Activated CD4-positive, alpha-beta T cell treated with anti-CD3 and anti-CD28 coated beads, Interleukin-2, amount 50 U/mL, for 4 hours (primary cell): ENCODE measurements at places on chromosomes 12 and 14.

- no peak for DNase-seq
Measured at GRCh38 chr12:125187148-125187745, 122.0 kb downstream of the AACS start.

- DNase-seq, result no peak
Measured at GRCh38 chr12:104280717-104281458, 22.7 kb upstream of the EID3 start.

DNA sequence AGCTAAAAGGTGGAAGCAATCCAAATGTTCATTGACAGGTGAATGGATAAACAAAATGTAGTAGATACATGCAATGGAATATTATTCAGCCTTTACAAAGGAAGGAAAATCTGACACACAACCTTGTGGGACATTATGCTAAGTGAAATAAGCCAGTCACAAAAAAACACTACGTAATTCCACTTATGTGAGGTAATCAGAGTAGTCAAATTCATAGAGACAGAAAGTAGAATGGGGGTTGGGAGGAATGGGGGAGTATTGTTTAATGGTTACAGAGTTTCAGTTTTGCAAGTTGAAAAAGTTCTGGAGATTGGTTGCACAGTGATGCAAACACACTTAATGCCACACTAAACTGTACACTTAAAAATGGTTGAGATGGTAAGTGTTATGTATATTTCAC is 62.8 kb downstream of the LIN52 start:
- DNase-seq, result no peak

DNA sequence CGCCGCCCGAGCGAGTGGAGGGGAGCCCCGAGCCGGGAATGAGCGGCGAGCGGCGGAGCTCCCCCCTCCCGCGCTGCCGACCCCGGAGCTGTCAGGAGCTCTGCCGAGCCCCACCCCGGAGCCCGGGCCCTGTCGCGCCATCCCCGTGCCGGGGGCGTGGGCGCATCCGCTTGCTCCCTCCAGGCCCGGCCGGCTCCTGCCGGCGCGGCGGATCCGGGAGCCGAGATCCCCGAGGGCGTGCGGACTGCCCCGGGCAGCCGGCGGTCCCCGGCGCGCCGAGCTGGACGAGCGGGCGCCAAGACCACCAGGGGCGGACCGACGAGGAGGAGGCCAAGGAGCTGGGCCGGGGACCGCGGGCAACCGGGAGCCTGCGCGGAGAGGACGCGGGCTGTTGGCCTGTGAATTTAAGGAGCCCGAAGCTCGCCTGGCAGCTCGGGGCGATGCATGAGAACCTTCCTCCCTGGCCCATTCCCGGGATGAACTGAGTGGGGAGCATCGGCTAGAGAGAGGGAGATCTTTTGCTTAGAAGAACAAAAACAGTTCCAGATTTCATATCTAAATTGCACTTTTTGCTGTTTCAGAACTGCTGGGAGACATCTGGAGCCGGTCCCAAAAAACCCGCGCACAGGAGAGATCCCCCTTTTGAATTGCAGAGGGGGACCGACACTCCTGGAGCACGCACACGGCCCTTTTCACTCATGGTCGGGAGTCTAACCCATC is 2.0 kb downstream of the PTHLH start:
- DNase-seq, result no peak

DNA sequence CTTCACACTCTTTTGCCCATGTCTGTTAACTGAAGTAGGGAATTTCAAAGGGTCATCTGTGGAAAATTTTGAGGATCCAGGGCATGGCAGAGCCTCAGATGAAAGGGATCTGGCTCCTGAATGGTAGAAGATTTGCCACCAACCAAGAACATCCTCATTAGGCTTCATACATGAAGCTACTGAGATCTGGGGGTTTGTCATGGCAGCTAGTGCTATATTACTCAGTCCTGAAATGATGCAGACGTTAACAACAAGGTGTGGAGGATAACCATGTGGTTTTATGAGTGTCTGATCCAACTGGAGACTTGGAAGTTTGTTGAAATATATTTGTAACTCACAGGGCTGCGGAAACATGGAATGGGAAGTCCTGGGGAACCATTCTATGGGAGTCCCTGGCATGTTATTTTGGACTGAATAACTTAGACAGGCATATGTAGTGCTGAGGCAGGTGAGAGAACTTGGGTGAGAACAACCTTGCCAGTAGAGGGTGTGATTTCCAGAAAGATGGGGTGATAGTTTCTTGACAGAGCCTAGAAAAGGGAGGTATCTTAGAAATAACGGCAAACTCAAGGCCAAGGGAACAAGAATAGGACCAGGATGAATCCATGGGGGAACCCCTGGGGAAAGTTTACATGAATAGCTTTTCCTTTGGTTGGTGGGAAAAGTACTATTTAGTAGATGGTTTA is 42.0 kb upstream of the C12orf75 start:
- no peak for DNase-seq

DNA sequence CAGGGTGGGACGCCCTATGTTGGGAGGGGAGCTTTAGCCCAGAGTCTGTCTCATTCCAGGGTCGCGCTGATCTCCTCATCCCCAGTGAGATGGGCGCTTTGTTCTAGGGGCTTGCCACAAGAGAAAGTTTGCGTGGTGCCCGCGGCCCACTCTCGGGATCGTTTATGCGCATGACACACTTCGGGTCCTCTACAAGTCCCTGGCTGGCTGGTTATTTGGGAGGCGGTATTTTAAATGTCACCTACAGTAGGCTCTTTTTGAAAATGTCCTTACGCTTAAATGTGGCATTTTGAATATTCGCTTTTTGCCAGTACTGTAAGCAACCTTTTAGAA is 541 bp downstream of the GOLT1B start:
- DNase-seq, result peak; percentile 32

DNA sequence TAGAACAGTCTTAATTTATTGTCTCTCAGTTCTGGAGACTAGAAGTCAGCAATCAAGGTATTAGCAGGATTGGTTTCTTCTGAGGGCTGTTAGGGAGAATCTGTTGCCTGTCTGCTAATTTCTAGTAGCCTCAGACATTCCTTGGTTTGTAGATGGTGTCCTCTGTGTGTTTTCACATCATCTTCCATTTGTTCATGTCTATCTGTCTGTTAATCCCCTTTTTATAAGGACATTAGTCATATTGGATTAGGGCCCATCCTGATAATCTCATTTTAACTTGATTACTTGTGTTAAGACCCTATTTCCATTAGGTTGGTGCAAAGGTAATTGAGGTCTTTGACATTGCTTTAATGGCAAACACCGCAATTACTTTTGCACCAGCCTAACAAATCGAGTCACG is 34.3 kb downstream of the TBC1D15 start:
- no peak for DNase-seq

DNA sequence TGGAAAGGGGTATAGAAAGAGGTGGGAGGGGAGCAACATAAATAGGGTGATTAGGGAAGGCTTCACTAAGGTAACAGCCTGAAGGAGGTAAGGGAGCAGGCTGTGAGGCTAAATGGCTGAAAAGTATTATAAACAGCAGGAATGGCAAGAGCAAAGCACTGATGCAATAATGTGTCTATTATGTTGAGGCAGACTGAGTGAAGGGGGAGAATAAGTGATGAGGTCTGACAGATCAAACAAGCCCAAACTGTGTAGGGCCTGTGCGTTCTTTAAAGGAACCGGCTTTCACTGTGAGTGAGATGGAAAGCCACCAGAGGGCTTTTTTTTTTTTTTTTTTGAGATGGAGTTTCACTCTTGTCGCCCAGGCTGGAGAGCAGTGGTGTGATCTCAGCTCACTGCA is 6.7 kb upstream of the VCPKMT start:
- no peak for DNase-seq

- no peak for DNase-seq
Measured at GRCh38 chr14:45070215-45070614, 13.7 kb upstream of the PRPF39 start.

- DNase-seq, result no peak
Measured at GRCh38 chr14:78758333-78758732, 588.2 kb downstream of the NRXN3 start.

DNA sequence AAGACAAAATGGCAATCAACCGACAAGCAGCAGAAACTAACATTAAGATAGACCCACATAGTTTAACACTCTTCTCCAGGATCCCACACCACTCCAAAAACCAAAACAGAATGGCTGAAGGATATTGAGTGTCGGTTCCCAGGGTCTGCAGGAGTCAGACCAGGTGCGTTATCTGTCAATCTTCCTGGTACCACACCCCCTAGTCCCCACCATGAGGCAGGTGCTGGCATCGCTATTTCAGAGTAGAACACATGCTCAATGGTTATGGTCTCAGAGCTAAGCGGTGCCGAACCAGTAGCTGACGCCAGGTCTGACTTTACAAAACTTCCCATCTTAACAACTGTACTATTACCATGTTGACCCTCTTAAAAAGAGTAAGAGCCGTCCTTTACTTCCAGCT is 10.2 kb downstream of the STX2 start:
- no peak for DNase-seq

DNA sequence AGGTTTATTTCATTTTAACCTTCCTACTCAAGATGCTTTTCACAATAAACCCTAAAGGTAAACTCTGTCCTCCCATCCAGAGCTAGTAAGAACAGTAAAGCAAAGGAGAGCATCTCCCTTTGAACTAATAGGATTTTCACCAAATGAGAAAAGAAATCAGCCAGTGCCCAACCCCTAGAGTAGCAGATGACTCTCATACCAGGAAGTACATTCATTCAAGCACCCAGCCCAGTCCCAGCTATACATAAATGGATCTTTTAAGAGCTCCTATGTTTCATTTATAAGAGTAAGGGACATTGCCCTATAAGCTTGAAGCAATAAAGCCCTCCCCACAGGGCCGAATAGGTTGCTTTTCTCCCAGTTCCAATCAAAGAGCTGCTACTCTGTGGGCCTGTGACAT is 7.6 kb downstream of the BAZ2A start:
- DNase-seq, result no peak

DNA sequence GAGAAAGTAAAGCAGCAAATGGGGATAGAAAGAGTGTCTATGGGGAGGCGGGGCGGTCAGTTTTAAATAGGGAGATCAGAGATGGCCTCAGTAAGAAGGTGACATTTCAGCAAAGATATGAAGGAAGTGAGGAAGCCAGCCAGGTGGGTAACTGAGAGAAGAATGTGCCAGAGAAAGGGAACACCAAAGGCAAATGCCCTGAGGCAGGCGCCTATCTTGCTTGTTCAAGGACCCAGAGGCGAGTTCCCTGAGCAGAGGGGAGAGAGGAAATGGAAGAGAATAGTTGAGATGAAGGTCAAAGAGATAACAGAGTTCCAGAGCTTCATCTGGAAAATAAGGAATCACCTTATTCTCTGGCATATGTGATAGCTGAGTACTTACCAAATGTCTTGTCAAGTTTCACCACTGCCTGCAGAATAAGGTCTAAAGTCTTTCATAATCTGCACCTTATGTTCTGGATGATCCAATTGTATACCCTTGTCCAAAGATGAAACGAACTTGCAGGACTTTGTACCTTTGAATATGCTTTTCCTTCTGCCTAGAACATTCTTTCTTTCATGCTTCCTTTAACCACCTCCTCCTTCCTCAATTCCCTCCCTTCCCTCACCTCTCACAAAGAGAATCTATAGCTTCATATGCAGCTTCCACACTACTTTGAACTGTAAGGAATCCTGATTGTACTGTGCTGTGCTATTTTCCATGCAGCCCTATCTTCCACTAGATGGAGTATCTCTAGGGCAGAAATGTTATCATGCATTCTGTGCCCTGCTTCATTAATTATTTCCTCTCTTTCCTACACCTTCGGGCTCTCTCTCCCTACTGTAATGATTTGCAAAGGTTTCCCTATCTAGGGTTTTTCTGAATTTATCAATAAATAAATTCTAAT is 38.5 kb downstream of the GNPTAB start:
- no peak for DNase-seq

DNA sequence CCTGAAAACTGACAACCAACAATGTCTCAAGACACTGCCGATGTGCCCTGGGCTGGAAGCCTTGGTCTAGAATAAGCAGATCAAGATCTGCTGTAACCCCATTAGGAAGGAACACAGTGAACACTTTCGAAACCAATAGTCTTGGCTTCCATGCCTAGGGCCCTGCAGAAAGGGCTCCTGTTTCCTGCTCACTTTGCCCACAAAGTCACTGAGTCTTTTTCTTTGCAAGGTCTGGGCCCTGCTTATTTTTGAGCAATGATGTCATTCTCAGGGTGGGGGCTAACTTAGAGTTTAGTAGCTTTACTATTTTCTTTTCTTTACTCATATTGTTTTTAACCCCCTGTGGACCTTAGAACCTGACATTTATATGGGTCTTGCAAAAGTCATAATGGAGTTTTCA is 704.2 kb upstream of the TMEM132C start:
- DNase-seq, result no peak

DNA sequence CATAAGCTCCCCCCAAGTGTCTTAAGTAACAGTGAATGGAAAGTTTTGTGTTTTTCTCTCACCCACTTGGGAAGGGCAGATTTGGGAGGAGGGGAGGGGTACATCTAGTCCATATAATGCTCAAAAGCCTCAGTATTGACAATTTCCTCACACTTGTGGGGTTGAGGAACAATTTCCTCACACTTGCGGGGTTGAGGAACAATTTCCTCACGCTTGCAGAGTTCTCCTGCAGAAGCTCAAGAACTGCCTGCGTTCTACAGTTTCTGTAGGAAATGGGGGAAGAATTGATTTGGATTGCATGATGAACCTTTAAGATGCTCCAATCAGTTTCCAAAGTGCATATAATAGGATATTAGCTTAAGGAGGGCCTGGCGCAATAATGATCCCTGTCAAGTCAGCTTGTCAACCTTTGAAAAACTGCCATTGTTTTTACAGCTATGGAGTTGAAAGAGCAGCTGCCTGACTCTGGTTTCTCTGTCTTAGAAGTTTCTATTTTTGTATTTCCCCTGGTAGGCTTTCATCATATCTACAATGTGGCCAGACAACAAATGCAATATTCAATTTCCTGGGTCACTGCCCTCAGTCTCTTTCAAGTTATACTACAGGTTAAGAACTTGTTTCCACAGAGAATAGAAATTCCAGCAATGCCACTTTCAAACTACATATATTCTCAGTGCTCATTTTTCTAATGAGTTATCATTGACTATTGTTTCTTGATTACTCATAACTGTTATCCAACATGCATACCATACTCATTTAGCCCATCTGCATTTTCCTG is 66.5 kb downstream of the PLEKHG7 start:
- DNase-seq, result no peak

DNA sequence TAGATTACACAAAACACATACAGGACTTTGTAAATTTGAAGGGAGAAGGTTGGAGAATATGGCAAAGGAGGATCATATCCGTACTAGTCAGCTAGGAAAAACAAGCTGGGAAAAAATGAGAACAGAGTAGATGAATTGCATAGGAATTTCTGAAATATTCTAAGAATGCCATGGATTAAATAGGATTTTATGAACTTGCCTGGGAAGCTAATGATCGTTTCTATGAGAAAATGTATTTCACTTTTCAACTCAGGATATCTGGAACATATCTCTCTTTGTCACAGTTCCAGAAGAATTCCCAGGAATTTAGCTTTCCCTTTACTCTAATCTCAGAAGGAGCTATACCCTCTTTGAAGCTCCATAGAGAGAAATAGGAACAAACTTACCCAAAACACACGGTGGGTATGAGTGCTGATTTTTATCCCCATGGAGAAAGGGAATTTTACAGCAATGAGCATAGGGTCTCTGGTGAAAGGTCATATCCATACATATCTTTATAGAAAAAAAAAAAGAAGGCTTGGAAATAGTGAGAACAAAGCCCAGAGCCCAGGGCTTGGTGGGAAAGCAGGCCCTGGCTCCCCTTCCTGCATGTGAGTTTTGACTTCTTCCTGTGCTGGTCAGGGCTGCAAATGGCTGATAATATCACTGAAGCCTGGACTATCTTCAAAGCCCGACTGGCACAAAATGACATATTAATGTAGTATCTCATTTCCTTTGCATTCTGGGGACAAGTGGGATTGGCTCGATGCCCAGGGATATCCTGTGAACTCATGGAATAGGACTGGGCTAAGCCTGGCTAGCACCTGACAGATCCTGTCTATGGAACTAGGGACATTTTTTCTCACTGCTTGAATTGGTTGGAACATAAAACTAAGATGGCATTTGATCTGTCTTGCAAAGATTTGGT is 136.3 kb downstream of the AEBP2 start:
- DNase-seq, result no peak
